ENCODE measurements at places on chromosomes 5 and 9.

DNA sequence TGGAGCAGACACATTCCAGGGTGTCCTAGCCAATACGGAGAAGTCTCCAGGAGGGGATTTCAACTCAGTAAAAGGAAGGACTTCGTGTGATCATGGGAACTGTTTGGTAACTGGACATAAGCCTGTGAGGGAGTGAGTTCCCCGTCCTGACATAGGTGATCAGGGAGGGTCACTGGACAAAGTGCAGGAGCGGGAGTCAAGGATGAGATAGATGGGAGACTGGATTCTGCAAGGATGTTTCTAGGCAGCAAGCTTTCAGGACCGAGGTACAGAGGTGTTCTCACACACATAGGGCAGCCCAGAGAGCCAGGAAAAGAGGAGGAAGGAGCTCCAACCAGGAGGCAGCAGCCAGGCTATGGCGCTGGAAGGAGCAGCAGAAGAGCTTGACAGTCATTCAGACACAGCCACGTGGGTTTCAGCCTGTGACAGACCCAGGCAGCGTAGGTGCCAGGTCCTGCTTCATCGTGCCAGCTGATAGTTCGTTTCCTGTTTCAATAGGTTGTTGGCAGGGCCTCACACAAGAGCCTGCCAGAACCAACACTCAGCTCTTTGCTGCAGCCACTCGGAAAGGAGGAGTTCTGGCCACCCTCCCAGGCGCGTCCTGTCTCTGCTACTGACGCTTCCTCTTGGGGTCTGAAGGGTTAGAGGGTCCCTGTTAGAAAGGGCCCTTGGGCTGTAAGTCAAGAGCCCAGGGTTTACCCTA, 84.1 kb downstream of the AMBP start:
- DNase-seq, result peak; percentile 97

GRCh38 chr9:706606-707459, 134.7 kb upstream of the DMRT1 start:
- DNase-seq, result peak; percentile 77

GRCh38 chr9:2362150-2362549, 259.4 kb upstream of the VLDLR start:
- DNase-seq, result no peak

DNA sequence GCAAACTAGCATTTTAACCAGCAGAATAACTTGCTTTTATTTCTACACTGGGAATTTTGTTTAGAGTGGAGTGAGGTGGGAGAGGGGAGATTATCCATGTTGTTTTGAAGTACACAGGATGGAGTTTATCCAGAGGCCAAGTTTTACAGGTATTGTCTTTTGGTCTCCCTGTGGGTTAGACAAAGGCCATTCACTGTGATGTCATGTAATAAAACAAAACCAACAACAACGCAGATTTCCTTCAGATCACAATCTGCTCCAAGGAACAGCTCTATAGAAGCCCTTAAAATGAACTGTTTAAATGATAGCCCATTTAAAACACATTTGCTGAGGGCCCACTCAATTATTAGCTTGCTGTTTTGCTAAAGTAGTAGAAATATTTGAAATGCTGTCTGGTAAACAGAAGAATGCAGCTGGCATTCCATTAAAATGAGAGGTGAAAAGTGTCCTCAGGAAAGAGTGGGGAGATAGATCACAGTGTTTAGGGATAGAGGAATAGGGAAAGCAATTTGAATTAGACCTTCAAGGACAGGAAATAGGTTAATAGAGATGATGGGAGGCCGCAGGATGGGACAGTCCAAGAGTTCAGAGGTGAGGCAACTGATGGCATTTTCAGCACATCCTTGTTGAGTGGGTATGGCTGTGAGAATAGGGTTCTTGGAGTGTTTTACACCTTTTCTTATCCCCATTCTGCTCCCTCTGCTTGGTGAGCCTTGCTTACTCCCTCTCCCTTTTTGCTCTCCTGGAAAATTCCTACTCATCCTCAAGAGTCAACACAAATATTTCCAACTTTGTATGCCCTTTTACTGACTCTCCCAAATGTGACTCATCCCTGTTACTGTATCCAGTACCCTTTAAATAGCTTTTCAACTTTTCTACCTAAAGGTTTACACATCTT, 140.1 kb upstream of the NR3C1 start:
- no peak for DNase-seq

DNA sequence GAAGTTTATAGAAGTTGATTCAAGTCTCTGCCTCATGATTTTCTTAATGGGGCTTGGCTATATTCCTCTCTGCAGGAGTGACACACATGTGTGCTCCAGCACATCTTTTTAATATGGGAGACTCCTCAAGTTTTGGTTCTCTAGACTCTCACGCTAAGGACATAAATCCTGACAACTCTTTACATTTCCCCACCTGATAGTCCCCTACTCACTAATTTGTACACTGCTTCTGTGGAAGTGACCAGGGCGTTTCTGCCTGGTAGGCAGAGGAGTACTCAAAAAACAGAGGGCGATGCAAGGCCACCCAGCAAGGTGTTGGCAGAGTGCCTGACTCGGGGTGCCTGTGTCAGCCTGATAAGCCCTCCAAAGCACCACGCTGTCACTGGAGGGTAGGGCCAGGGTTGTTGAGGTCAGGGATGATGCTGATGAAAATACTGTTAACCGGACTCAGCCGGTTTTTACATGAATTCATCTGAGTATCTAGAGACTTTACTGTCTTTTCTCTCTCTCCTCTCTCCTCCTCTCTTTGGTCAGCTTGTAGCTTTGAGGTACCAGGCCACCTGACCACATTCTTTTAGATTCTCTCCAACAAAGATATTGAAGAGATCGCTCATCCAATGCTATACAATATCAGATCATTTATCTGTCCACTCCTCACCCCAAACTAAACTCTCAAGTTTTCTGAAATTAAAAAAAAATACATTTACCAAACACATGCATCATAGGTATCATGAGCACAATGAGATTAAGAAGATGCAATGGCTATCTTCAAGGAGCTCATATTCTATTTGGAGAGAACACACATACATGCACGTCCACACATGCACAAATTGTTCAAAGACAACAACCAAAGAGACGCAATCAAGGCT, 205.2 kb downstream of the PIK3R1 start:
- no peak for DNase-seq

- DNase-seq, result no peak
These were observed 1.6 kb downstream of the SLC22A5 start for GRCh38 chr5:132370971-132371602.

GRCh38 chr5:60918466-60918865, 26.4 kb downstream of the ERCC8 start:
- DNase-seq, result no peak

GRCh38 chr9:16171911-16172310, 619.1 kb downstream of the CCDC171 start:
- DNase-seq, result no peak
